ENCODE measurements at places on chromosomes 7 and 10.

GRCh38 chr7:103988468-103989199, 824 bp downstream of the RELN start:
- no peak for DNase-seq

DNA sequence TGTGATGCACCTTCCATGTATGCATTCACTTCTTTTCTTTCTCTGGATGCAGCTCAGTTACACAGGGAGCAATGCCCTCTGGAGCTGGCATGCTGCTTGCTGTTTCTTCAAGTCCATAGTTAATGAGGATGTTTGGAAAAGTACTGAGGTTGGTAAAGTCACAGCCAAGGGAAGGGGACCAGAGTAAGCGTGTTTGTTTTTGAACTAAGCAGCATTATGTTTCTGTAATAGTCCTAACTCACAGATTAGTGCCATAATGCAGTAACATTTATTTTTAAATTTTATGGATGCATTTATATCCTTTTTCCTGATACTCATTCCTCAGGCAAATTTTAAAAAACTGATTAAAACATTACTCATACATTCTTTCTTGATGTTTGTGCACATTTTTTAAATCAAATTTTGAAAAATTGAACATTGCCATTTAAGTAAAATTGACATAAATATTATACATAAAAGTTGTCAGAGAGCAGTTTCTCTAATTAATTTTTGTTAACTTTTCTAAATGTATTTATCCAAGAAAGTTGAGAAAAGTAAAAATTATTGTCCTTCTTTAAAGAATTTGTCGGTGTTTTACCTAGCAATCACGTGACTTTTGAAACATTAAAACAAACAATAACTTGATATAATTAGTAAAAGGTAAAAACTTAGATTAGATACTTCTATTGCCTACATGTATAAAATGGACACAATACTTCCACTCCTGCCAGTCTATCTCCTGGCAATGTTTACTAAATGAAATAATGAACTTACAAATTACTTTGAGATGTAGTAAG, 659.6 kb upstream of the ANKRD30A start:
- no peak for DNase-seq

GRCh38 chr7:39647816-39648215, 24.4 kb downstream of the RALA start:
- DNase-seq = no peak

GRCh38 chr7:148575640-148576411, 14.7 kb upstream of the C7orf33 start:
- DNase-seq = peak; percentile 66

DNA sequence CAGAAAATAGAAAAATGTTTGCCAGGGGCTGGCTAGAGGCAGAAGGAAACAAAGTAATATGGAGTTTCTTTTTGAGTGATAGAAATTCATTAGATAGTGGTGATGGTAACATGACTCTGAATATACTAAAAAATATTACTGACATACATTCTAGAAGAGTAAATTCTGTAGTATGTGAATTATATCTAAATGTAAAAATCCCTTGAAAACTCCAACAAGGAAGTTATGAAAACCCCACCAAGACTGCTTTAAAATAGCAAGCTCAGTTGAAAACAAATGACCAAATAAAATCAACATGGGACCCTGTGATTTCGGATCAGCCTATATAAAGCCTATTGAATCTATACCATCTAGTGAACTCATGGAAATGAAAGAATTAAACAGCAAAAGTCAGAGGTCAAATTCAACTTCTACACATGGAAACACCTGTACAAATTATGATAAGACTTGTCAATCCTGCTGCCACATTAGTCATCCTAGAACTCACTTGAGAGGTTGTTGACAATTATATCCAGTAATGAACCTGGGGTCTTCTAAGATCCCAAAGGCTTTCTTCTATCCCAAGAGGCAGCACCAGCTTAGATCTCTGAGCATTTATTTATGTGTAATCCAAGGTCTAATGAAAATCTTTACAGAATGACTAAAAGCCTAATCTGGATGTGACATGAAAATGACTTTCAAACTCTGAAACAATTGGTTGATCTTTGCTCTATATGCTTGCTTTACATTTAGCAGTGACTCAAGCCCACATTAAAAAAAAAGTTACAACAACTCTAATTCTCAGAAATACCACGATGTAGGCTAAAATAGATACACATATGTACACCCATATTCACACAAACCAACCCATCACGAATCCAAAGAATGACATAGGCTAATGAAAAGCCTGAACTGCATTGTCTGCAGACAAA, 59.3 kb downstream of the OSBPL3 start:
- DNase-seq = no peak

DNA sequence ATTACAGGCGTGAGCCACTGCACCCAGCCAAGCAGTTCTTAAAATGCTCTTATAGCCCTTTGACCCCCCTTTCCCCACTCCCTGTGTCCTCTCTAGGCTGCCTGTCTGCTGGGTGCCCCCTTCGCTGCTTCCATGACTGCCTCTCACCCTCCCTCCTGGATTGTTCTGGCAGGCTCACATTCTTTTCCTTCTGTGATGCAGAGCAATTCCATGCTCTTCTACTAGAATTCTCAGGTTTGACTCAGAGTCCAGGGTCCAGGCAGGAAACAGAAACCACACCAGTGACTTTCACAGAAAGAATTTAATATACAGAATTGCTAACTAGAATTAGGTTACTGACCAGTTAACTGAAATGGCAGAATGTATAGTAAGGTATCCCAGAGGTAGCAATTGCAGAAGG, 244.8 kb downstream of the BAMBI start:
- DNase-seq = no peak

DNA sequence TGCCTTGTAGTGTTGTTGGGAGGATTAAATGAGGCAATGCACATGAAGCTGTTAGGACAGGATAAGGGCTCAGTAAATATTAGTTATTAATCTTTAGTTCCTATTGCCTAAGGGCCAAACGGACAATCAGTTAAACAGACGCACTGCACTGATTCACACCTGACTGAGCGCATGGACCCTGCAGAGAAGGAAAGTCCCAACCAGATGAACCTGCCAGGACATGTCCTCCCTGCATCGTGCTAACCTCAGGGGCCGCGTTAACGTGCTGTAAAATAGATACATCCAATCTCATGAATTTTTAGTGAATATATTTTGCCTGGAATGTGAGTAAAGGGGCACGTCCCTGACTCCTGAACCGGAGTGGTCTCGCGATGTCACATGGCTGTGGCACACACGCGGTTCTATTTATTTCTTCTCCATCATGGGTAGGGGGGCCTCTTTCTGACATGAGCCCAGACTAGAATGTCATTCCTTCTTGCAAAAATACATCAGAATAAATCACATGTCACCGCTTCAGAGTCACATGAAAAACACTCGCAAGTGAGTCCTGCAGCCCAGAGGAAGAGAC, 12.3 kb downstream of the ADARB2 start:
- DNase-seq = no peak

- DNase-seq = no peak
Observed at GRCh38 chr7:66362136-66362535, 157.0 kb downstream of the TPST1 start.

- no peak for DNase-seq
Observed at GRCh38 chr7:4519819-4520520, 162.1 kb upstream of the FOXK1 start.

GRCh38 chr7:155738652-155739537, 73.4 kb downstream of the SHH start:
- peak; percentile 65 for DNase-seq

Data from hematopoietic multipotent progenitor cell treated with erythropoietin and hydrocortisone succinate and interleukin-3 and kit ligand, for 15 days (in vitro differentiated cells).